ENCODE measurements at places on chromosomes 1 and 21.

DNA sequence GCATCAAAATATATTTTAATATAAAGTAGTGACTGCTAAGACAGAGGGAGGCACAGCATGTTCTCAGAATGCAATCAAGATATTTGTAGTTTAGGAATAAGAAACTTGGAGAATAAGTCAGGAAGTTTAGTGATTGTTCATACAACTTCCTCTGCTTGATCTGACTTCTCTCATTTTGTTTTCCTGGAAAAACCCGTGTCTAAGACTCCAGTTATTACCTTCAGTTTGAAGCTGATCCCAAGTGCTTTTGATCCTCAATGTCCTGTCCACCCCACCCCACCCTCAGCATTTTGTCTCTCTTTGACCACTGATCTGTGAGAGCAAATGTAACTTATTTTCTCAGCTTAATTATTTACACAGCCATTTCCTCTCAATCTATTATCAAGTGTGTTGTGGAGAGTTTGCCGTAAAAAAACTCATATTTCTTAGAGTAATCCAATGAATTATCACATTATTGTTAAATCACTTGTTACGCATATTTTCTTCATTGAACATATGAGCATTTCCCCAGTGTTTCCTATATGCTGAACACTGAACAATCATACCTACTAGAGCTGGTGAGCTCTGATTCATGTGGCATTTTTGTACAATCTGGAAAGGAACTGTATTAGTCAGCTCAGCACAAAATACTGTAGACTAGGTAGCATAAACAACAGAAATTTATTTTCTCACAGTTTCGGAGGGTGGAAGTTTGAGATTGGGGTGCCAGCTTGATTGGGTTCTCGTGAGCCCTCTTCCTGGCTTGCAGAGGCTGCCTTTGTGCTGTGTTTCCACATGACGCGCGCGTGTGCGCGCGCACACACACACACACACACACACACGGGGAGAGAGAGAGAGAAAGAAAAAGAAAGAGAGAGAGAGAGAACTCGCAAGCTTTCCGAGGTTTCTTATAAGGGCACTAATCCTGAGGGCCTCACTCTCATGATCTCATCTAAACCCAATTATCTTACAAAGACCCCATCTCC, 65.5 kb upstream of the DPYD start:
- no peak for DNase-seq

DNA sequence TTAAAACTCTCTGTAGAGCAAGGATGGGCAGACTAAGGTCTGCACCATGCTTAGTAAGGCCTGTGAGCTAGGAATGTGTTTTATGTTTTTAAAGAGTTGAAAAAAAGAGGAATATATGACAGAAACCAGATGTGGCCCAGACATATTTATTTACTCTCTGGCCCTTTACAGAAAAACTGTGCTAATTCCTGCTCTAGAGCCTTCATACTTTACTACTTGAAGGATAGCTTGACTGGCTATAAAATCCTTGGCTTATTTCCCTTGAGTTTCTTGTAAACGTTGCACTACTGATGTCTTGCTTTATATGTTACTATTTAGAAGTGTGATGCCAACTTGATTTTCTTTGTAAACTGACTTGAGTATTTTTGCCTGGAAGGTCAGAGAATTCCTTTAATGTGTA, 33.5 kb downstream of the CTBS start:
- no peak for DNase-seq

- no peak for DNase-seq
These were observed 100.0 kb upstream of the ADAR start for GRCh38 chr1:154707901-154708463.

DNA sequence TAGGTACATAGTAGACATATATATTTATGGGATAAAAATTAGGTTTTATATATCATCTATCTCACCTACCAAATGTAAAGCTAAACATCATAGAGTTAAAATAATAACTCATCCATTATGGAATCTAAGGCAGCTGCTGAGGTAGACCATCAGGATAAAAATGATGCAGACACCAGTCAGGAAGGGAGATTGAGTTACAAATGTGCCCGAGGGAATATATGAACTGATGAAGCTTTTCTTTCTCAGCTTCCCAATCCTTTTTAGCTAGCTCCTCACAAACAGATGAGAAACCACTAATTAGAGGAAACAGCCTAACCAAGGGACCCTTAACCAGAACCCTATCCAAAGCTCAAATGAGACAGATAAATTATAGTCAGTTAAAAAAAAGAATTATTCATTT, 20.9 kb downstream of the TTLL7 start:
- no peak for DNase-seq

DNA sequence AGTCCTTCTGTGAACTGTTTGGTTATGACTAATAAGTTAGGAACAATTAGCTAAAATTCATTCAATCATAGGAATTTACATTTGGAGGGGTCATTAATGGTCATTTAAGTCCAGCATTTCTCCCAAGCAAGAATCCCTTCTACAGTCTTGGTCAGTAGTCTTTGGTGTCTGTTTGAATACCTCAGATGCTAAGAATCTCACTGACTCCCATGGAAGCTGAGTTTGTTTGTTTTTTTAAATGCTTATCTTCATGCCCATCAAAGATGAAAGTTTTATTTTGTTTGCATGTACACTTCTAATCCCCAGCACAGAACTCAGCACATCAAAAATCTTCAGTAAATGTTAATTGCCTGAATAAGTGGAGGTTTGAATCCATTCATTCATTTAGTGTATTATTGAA, 41.3 kb upstream of the SLC44A3 start:
- DNase-seq, result no peak

- no peak for DNase-seq
These were observed 207.9 kb upstream of the DMRTA2 start for GRCh38 chr1:50631161-50631560.

DNA sequence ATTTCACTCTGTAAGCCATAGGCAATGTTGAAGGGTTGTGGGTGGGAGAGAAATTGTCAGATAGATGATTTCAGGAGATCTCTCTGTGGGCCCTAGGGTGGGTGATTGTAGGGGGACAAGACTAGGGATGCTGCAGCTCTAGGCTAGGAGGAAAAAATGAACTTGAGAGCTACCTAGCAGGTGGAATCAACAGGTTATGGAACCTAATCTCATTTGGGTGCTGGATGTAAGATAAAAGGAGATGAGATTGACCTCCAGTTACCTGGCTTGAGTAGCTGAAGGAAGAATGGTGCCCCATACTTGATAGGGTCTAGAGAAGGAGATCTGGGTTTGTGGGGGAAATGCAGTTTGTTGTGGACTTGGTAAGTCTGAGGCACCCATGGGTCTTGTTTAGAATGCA, 396.5 kb downstream of the RRAGC start:
- DNase-seq, result no peak

Measured in activated T-cell treated with anti-CD3 and anti-CD28 coated beads, Interleukin-2, amount 50 U/mL, for 24 hours (primary cell).